ENCODE measurements at places on chromosomes 1 and 21. TPM values are rescaled to one million over a fixed set of nuclear protein-coding genes. Genes with fewer than 3 reads are reported as not detected.

The SH3BGRL3 gene
- total RNA-seq: 36.5 TPM

The KCNJ9 gene
- total RNA-seq: not detected

DNA sequence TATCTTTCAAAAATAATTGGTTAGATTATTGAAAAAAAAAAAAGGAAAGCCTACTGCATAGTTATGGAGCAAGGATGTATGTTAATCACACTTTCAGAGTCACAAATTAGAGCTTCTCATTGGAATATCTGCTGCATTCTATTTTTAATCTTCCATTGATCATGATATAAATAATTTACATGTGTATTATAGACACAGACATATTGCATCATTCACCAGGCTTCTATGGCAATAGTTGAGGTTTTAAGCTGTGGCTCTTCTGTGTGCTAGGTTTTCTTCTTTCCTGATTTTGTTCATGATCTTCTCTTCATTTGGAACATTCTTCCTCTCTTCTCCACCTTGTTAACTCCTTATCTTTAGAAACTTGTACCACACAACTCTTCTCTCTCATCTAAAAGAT is 123.2 kb upstream of the HMCN1 start:
- DNase-seq: no peak

The OR2M3 gene
- not detected for total RNA-seq

- no peak for DNase-seq
Measured at GRCh38 chr1:37728416-37728815, 36.1 kb downstream of the CDCA8 start.

GRCh38 chr1:79585801-79586200 is 579.3 kb upstream of the ADGRL4 start:
- DNase-seq: no peak

DNA sequence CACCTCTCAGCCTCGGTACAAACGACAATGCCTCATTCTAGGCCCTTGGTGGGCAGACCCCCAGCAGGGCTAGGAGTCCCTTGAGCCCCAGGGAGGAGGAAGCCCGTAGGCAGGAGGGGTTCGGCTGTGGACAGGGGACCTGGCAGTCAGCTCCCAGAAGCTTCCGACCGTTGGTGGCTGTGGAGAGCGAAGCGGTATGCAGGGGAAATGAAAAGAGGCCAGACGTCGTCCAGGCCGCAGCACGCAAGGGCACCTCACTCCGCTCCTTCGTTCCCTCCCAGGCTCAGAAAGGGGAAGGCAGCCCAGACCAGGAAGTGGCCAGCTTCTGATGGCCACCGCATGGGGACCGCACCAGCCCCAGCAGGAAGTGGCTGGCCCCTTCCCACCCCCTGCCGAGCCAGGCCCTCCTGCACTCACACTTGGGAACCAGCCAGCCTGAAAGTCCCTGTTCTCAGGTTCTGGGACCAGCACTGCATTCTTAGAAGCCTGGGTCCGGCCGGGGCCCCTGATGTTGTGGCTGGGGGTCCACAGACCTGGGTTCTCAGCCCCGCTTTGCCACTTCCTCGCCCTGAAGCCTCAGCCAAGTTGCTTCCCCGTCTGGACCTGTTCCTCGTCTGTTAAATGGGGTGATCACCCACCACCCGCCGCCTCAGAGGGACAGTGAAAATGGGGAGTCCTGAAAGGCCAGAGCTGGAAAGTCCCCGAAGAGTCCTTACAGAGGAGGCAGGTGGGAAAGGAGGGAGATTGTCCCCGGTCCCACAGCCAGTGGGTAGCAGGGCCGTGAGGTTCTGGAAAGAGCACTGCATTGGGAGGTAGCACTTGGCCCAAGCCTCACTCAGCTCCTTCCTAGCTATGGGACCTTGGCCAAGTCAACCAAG is 104.0 kb upstream of the RUNX3 start:
- DNase-seq: no peak

GRCh38 chr1:211938561-211938997 is 96.8 kb downstream of the INTS7 start:
- DNase-seq: no peak
